ENCODE measurements at places on chromosomes 7 and 10.

GRCh38 chr7:32104766-32105165 is 34.6 kb upstream of the PDE1C start:
- DNase-seq = no peak

DNA sequence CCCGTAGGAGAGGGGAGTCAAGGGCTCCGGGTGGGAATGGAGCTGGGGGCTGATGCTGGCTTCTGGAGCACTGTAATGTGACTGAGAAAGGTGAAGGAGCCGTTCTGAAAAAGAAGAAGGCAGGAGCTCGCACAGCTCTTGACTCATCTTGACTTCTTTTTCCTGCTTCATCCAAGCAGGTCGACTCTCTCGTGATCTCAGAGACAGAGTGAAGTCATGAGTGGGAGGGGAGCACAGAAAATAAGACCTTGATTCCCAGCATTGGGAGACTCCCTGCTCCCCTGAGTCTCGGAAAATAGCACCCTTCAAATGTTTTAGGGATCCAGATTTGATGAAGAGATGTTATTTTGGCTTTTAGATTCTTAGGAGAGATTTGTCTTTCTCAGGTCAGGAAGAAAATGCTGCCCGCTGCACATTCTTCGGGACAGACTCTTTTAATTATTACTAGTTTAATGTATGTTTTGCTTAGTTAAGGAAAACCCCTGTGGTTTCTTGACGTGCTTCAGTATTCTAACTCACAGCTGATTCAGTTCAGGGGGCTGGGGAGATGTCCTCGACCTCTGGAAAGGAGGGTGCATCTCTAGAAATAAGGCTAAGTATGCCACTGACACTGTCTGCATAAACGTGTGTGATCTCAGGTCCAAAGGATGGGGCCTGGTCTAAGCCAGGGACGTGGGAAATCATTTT is 34.1 kb downstream of the EGFR start:
- no peak for DNase-seq

- DNase-seq = no peak
Measured at GRCh38 chr10:42783181-42783549, 570 bp downstream of the BMS1 start.

DNA sequence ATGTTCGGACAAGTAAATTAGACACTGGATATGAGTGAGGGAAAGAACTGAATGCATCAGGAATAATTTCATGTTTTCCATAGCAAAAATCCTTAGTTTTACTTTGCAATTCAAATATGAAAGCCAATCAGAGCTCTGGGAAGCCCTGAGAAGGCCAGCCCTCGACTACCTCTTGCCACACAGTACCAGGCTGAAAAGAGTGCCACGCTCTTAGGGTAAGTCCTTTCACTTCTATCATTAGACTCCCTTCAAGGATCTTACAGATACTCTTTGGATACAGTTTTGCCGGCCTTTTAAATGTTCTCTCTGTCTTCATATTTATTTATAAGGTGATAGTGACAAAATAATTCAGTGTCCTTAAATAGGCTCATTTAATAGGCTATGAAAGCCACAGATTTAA is 1.9 kb downstream of the COBL start:
- no peak for DNase-seq

DNA sequence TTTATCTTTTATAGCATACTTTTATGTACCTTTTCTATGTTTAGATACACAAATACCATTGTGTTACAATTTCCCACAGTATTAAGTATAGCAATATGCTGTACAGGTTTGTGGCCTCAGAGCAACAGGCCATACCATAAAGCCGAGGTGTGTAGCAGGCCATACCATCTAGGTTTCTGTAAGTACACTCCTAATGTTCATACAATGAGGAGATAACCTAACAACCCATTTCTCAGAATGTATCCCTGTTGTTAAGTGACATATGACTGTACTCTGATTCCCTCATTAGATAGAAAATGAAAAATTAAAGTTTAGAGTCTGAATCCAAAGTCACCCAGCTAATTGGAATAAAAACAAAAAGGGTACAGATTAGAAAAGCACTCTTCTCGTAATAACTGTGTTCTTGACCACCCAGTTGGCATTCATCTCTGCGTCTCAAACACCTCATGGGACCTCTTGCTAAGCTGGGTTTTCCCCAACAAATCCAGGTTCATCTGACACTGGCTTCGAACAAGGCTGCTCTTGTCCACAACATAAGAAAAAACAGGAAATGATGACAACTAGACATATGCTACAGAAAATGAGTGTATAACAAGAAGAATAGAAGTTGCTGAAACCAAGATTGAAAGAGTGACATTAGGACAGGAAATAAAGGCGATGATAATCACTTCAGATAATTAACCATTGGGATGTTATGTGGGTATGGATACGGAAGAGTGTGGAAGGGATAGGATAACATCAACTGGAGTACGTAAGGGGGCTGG is 1.4 kb downstream of the NDUFB8 start:
- no peak for DNase-seq

GRCh38 chr10:27947540-27947939 is 51.3 kb downstream of the ODAD2 start:
- no peak for DNase-seq

- no peak for DNase-seq
Measured at GRCh38 chr7:90678986-90679385, 82.9 kb downstream of the CDK14 start.

GRCh38 chr7:8637322-8637721 is 203.9 kb downstream of the NXPH1 start:
- DNase-seq = no peak

- DNase-seq = no peak
Measured at GRCh38 chr10:6916601-6917000, 336.5 kb upstream of the PRKCQ start.

DNA sequence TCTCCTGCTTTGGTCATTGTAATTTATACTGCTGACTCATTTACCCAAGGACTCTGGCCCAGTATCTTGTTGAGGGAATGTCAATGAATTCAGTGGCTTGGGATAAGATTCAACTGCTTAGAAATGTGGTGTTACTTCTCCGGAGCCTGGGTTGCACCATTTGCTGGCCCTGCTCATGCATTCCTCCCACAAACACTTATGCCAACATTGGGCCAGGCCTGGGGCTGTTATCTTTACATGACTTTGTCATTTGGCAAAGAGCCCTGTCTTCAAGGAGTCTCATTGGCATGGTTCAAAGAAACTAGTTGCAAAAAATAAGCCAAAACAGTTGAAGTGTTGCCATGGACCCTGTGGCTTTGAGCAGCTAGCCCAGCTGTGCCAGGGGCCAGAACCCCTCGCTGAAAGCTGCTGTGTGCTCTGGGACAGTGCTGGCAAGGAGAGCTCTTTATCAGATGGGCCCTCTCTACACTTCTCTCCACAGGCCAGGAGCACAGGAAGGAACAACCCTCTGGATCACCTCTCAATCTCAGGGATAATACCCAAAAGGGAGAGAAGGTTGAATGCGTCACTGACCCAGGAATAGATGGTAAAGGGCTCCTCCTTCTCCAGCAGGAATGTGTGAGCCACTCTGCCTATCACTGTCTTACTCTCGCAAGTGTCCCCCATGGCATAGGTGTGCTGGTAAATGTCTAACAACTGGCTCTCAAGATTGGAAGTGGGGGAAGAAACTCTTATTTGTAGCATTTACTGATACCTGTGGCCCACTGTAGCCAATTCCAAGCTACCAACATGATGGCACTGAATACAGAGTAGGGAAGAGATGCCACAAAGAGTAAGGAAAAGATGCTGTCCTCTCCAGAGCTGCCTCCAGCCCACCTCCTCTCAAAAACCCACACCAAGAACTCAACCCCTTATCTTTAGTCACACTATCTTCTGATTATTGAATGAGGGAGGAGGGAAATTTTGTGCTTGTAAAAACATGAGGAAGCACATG is 23.5 kb upstream of the PDE1C start:
- DNase-seq = no peak

GRCh38 chr7:18508443-18509427 is 13.2 kb downstream of the HDAC9 start:
- DNase-seq = no peak

DNA sequence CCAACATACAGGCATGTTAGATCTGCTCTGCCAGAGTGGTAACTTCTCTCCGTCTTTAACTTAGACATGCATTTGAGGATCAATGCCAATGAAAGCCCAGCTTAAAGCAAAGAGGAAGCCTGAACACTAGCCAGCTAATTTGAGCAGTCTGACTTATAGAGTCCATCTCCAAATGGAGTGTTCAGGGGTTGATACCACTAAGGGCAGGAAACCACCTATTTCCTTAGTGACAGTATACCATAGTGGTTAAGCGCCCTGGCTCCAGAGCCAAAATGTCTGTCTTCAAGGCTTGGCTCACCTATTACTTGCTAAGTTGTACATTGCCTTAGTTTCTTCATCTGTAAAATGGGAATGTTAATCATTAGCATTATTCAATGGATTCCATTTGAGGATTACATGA is 678.5 kb downstream of the KCNMA1 start:
- no peak for DNase-seq

GRCh38 chr7:44565097-44565794 is 8.5 kb downstream of the DDX56 start:
- DNase-seq = peak; percentile 23

- DNase-seq = peak; percentile 34
Measured at GRCh38 chr7:143345428-143345900, 17.0 kb downstream of the FAM131B start.

- DNase-seq = no peak
Measured at GRCh38 chr7:151642746-151643145, 123.1 kb upstream of the RHEB start.

- no peak for DNase-seq
Measured at GRCh38 chr7:151951672-151952338, 4.4 kb upstream of the GALNTL5 start.

DNA sequence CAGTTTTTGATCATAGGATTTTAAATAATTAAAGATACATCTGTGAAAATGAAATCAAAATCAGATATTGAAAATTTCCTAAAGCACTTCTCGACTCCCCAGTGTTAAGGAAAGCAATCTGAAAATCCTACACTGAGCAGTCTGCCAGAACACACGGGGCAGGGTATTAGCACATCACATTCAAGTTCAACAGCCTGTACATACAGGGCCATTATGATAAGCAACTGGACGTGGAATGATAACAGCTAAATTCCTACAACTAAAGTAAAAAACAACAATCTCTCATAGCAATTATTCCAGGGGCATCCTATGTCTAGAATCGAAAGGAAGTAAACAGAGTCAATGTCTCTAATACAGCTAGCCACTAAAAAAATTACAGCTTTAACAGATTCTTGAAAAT is 31.7 kb downstream of the TRDMT1 start:
- DNase-seq = no peak

DNA sequence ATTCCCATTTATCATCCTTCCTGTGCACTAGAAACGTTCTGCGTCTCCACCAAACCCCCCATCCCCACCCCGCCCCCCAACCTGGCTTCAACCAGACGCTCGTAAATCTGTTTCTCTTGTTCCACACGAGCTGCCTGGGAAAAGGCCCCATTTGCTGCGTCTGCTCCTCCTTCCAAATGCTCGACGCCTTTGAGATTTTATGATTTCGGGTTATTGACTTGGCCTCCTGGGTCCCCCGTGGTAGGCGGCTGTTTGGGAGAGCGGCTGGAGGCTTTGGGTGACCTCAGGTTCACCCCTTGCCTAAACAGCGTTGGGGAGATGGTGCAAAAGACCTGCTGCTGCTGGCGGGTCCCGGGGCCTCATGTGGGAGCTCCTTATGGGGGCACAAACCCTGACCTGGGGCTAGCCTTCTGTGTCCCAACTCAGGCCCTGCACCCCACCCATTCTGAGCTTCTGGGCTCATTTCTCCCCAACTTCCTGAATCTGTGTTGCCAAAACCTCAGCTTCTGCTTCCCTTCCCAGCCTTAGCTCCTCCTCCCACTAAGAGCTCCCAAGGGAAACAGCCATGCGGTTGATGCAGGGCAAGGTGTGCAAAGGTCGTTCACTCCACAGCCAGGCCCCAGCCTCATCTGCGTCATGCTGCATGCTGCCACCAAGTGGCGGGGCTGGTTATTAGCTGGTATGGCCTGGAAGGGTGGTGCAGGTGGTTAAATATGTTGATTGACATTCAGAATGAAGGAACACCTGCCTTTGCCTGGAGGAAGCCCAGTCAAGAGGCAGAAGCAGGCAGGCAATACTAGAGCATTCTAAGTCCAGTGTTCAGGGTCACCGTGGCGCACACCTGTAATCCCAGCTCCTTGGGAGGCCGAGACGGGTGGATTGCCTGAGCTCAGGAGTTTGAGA is 49.1 kb upstream of the ELN start:
- no peak for DNase-seq

GRCh38 chr10:43814663-43815062 is 166.0 kb upstream of the ZNF32 start:
- DNase-seq = no peak

DNA sequence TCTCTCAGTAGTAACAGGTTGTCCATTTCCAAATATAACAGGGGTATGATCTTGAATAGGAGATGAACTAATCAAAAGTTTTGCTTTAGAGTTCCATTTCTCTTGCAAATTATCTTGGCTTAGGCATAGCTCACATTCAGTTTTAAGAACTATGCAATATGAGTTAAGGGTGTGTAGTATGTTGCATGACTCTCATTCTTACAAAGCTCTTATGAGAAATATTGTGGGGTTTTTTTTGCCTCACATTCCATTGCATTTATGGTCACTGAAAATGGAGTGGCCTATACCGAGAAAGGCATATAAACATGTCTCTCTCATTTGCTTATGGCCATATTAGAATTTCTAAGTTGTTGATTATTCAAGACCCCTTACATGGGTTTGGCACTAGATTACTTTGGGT is 48.5 kb upstream of the LAMB1 start:
- DNase-seq = no peak

DNA sequence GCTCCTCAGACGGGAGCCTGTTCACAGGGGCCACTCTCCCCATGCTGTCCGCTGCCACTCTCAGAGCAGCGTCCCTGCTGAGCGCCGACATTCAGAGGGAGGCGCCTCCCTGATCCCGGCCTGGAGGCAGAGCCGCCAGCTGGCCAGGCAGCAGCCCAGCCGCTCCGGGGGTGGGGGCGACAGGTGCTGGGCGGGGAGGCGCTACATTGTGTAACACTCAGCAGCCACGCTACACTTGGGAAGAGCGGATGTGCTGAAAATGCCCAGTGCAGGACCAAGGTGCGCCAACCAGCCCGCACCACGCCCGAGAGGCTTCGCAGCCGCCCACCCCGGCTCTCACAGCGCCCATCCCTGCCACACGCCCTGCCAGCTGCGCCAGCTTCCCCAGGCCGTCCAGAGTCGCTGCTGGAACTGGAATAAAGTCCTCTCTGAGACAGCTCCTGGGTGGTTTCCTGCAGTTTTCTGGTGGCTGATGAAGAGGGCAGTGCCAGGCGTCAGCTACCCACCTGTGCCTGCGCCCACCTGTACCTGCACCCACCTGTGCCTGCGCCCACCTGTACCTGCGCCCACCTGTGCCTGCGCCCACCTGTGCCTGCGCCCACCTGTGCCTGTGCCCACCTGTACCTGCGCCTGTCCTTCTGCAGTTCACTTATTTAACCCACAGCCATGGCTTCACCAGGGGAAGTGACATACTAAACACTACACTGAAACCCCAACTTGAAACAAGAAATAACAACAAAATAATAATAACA is 25.7 kb downstream of the STK32C start:
- no peak for DNase-seq

DNA sequence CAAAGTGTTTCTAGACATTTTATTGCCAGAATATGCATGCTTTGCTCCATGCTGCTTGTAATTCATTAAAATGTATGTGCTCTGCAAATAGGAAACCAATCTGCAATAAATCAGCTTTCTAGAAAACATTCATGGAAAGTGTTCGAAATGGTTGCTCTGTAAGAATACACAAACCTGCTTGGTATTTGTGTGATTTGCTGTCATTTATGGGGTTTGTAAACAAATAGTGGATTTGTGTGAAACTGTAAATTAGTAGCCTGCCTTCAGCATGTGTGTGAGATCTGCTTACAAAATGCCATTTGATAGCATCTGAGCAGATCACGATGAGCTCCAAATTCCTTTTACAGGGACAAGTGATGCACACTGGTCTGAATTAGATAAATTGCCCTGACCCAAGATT is 219.0 kb upstream of the CSTF2T start:
- DNase-seq = no peak
